DND-41 (cell line): ENCODE measurements at places on chromosomes 7 and 10.

GRCh38 chr10:70887804-70888800, at the start of gene PCBD1:
Gene PCBD1 (minus strand): TSS chr10:70888565. CDS start chr10:70888533, 32 bp downstream.
- H3K27me3 ChIP-seq, result no peaks in the 10 kb centered on the region
- peak; percentile 84 for DNase-seq
- H3K36me3 ChIP-seq, result peaks cover 6% of the 10 kb centered on the region; the same call in 1 of the 2 replicates
- H3K4me3 ChIP-seq, result peak within 1 kb of the TSS; percentile 44; the same call in 1 of the 2 replicates

DNA sequence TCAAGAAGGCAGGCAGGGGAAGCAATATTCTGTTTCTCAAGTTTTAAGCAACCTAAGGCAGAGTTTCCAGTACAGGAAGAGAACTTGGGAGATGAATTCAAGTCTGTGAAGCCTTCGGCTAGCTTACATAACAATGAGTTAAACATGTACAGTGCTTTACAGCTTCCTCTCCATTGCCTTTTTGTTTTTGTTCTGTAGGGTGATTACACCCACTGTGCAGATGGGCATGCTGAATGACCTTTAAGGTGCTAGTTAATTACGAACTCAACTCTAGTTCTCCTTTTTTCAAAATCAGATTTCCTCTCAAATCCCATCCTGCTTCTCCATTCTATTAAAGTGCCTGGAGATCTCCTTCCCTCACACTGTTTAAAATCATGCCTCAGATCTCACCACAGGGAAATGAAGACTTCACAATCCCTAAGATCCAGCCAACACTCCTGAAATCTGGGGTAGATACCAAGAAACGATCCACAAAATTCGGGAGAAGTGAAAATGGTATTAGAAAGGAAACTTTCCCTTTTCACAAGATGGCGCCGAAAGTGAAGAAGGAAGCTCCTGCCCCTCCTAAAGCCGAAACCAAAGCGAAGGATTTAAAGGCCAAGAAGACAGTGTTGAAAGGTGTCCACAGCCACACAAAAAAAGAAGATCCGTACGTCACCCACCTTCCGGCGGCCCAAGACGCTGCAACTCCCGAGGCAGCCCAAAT, 16.8 kb upstream of the MSMB start:
- H3K4me3 ChIP-seq, result no peak overlapping the region
- no peak overlapping the region for H3K27ac ChIP-seq
- no peak for DNase-seq
- no peaks in the 10 kb centered on the region for H3K36me3 ChIP-seq
- no peaks in the 10 kb centered on the region for H3K4me1 ChIP-seq

- H3K27me3 ChIP-seq, result peaks cover 11% of the 10 kb centered on the region
- no peak overlapping the region for H3K4me3 ChIP-seq
- no peaks in the 10 kb centered on the region for H3K4me1 ChIP-seq
- H3K27ac ChIP-seq, result no peak overlapping the region
These were observed 176.8 kb downstream of the COBL start for GRCh38 chr7:51139796-51140195.

GRCh38 chr7:118429141-118429540, 204.6 kb downstream of the ANKRD7 start:
- no peak for DNase-seq
- H3K36me3 ChIP-seq, result no peaks in the 10 kb centered on the region
- no peak overlapping the region for H3K4me3 ChIP-seq
- no peaks in the 10 kb centered on the region for H3K4me1 ChIP-seq

GRCh38 chr7:119959811-119960210, 313.2 kb upstream of the KCND2 start:
- no peak for DNase-seq
- no peaks in the 10 kb centered on the region for H3K4me1 ChIP-seq
- no peak overlapping the region for H3K27ac ChIP-seq
- H3K36me3 ChIP-seq, result no peaks in the 10 kb centered on the region

DNA sequence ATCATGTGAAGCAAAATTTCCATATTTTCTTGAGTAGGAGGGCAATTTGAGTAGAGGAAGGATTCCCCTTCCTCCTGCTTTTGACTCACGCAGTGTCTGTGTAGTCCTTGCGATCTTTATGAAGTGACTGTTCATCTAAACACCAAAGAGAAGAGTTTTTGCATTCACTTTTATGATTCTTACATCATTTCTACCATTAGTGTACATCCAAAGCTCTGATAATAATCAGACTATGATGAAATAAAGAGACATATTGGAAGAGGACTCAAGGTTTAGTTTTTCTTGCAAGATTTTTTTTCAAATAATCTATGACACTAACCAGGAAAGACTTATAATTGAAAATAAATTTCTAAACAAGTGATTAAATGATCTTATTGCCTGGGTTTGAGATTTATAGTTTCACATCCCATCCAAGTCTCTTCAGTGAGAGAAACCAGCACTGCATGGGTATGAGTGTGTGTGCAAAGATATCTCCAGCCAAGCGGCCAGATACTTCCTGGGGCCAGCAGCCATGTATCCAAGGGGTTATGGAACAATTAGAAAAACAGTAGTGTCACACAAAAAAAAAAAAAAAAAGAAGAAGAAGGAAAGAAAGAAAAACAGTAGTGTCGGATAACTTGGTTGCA, 2.0 kb upstream of the ACTA2 start:
- H3K36me3 ChIP-seq, result no peaks in the 10 kb centered on the region
- H3K27me3 ChIP-seq, result no peaks in the 10 kb centered on the region

DNA sequence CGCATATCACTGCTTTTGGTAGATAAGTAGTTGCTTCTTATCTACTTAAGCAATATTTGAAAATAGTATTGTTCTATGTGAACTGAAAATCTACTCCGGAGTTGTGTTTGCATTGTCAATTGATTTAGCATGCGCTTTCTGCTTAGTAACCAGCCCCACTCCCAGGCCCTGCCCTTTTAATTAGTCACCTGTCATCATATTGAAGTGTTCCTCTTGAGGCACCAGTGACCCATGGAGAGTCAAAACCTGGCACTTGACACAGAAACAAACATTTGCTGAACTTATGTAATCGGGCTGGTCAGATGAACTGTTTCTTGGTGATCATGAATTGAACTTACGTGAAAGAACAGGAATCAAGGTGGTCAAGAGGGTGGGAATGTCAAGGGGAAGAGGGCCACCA, 27.8 kb upstream of the CDHR3 start:
- DNase-seq, result no peak
- H3K4me3 ChIP-seq, result no peak overlapping the region
- H3K27me3 ChIP-seq, result peaks cover 31% of the 10 kb centered on the region
- H3K36me3 ChIP-seq, result no peaks in the 10 kb centered on the region
- no peak overlapping the region for H3K27ac ChIP-seq
- no peaks in the 10 kb centered on the region for H3K4me1 ChIP-seq

DNA sequence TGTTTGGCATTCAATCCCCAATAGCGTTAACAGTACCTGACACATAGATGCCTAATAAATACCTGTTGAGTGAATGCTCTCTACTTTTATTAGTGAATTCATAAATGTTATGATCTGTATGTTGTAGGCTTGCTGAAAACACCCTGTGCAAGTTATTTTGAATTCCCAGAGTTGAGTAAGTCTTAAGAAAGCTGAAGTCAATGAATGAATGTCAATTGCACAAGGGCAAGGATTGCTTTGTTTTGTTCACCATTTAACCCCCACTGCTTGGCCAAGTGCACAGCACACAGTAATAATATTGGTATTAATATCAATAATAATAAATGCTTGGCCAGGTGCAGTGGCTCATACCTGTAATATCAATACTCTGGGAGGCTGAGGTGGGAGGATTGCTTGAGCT, 10.2 kb downstream of the CPA1 start:
- DNase-seq, result no peak
- no peaks in the 10 kb centered on the region for H3K27me3 ChIP-seq
- H3K36me3 ChIP-seq, result no peaks in the 10 kb centered on the region
- no peak overlapping the region for H3K4me3 ChIP-seq
- no peak overlapping the region for H3K27ac ChIP-seq
- peaks cover 7% of the 10 kb centered on the region for H3K4me1 ChIP-seq
